ENCODE measurements at places on chromosomes 7 and 10.

GRCh38 chr7:80027611-80028173 lies 106.9 kb upstream of the GNAI1 start:
- DNase-seq, result no peak

GRCh38 chr7:159175792-159176191 lies 31.1 kb upstream of the VIPR2 start:
- no peak for DNase-seq

- peak; percentile 46 for DNase-seq
These were observed 212.4 kb downstream of the CCSER2 start for GRCh38 chr10:84540617-84541288.

DNA sequence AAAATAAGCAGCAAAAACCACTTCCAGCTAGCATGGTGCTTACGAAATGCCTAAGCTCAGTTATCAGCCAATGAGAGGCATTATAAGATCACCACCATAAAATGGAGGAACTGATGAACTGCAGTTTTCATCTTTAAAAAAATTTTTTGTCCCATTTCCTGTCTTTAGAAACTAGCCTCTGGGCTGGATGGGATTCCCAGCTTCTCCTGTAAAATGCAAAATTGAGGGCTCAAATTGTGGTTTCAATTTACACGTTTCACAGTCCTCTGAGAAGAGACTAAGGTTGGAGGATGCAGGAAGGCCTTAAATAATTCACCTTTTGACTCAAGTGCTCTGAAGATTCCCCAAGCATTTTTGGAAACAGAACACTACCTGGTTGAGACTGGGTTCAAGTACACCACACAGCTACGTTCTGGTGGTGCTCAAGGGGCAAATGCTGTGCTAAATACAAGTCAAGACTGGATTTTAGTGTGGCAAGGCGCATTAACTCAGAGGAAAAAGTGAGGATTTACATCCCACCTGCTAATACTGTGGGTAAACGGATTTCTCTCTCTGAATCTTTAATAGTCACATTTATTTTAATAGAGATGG lies 951 bp downstream of the ZNF25 start:
- no peak for DNase-seq

- DNase-seq, result no peak
These were observed 1.5 kb downstream of the DUSP5 start for GRCh38 chr10:110498982-110499795.

- DNase-seq, result no peak
These were observed 319.3 kb upstream of the LRGUK start for GRCh38 chr7:133807624-133808492.

- no peak for DNase-seq
These were observed 168.8 kb upstream of the POT1 start for GRCh38 chr7:125098377-125098970.

- no peak for DNase-seq
These were observed 17.1 kb downstream of the IMPDH1 start for GRCh38 chr7:128392446-128393327.

- DNase-seq, result no peak
These were observed 171.5 kb downstream of the CCSER2 start for GRCh38 chr10:84499846-84500245.

DNA sequence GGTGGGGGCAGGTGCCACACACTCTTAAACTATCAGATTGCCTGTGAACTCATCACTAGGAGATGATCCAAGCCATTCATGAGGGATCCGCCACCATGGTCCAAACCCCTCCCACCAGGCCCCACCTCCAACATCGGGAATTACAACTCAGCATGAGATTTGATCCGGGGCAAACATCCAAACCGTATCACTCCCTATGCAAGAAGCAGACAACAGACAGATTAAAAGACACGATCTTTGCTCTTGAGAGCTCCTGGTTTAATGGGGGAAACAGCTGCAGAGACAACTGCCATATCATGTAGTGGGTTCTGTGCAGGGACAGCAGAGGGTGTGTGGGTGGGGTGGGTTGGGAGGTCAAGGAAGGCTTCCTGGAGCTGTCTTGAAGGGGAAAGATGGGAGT lies 123.6 kb downstream of the EMX2 start:
- no peak for DNase-seq

GRCh38 chr7:2596464-2597272 lies 35.1 kb upstream of the TTYH3 start:
- DNase-seq, result no peak

- DNase-seq, result no peak
These were observed 56.5 kb upstream of the SP4 start for GRCh38 chr7:21371360-21371759.

DNA sequence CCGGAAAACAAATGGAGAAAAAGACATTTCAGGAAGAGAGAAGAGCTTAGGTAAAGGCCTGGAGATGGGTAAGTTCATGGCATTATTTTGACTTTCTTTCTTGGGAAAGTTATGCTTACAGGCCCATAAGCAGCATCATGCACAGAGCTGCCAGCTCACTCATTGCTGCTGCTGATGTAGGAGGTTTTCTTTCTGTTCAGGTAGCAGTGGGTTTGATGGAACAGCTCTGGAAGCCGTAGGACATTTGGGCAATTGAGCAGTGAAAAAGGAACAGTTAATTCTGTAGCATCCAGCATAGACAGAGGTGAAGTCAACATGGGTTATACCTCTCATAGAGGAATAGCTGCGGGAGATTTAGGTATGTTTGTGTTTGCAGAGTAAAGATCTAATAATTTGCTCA lies 3.3 kb downstream of the CHN2 start:
- no peak for DNase-seq

DNA sequence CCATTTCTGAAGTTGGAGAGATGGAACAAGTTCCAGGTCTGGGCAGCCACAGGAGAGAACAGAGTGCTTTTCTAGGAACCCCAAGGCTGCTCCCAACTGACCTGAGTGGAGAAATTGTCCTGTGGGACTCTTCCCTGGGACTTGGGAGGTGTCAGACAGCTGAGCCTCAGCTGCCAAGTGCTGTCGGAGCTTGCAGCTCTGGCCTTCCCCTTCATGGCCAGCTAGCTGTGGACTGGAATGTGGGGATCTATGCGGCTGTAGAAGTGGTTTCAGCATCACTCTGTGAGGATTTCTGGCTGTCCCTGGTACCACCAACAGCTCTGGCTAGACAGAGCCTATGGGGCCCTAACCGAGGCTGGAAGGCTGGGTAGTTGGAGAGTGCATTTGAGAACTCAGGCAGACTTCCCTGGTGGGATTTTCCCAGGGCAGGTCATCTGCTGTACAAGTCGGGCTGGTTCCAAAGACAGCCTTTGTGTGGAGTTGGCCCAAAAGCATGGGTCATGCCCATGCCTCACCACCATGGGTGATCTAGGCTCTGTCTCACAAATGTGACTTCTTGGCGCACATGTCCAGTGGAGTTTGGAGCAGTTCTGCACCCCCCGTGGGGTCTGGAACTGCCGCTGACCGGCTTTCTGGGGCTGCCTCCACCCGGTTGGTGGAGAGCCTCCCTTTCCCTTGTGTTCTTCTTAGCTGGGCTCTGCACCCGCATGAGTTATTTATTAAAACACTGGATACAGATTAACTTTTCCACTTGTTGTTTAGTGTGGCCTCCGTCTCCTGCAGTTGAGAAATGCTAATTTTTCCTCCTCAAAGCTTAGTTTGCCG lies 10.9 kb downstream of the SUFU start:
- no peak for DNase-seq

DNA sequence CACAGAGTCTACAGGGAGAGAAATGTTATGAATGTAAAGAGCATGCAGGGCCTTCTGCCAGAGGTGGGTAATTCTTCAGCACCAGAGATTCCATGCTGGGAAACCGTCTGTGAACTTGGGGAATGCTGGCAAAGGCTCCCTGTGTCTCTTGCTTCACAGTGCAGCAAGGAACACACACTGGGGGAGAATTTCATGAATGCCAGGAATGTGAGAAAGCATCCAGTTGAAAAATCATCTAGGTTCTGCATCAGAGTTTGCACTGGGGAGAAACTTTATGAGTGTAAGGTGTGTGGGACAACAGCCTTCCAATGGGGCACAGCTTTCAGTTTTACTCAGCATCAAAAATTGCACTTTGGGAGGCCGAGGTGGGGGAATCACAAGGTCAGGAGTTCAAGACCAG lies 224.3 kb upstream of the IGFBP3 start:
- DNase-seq, result peak; percentile 52

DNA sequence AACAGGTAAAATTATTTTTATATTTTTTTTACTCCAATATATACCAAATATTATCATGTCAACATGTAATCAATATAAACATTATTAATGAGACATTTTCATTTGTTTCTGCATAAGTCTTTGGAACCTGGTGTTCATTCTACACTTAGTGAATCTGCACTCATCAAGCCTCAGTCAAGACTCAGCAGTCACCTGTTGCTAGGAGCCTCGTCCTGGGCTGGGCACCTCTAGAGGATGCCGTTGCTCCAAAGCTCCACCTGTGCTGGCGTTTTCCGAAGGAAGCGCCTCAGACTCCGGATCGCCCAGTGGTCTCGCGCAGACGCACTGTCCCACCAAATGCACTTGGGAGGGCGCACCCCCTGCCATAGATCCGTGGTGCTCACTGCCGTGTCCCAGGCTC lies 604.7 kb upstream of the MKI67 start:
- no peak for DNase-seq

- no peak for DNase-seq
These were observed 16.9 kb upstream of the GPR146 start for GRCh38 chr7:1027242-1028043.

DNA sequence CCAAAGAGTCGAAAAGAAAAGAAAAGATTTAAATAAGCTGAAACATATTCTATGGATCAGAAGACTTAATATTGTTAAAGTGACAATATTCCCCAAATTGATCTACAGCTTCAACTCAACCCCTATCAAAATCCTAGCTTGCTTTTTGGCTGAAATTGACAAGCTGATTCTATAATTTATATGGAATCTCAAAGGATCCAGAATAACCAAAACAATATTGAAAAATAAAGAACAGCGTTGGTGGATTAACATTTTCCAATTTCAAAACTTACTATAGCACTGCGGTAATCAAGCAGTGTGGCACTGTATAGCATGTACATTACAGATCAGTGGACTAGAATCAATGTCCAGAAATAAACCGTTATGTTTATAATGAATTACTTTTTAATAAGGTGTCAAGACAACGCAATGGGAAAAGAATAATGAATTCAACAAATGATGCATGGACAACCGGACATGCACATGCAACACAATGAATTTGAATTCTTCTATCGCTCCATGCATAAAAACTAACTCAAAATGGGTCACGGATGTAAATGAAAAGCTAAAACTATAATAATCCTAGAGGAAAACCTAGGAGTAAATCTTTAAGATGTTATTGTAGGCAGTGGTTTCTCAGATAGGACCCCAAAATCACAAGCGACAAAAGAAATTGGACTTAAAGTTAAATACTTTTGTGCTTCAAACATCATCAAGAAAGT lies 1.6 kb upstream of the ALOX5 start:
- DNase-seq, result no peak

- DNase-seq, result no peak
These were observed 69.3 kb downstream of the SGMS1 start for GRCh38 chr10:50554376-50554994.

- no peak for DNase-seq
These were observed 41.1 kb upstream of the DPYSL4 start for GRCh38 chr10:132145521-132146185.

DNA sequence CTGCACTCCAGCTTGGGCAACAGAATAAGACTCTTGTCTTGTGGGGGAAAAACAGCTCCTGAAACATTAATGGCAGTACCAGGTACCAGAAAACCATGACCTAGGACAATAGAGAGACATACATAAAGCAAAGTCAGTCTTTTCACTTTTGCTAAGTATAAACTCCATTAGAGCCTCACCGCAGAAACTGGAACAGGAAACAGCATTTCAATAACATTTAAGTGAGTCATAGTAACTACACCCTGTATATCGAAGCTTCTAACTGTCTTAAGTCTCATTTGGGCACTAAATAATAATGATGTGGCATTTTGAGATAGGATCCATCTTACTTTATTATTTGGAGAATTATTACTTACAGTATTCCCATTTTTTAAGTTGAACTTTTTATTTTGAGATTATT lies 517.8 kb upstream of the CELF2 start:
- no peak for DNase-seq

- no peak for DNase-seq
These were observed 325.9 kb upstream of the SMIM30 start for GRCh38 chr7:113444261-113444660.

- no peak for DNase-seq
These were observed 140.1 kb upstream of the ADAM12 start for GRCh38 chr10:126528315-126528835.

- DNase-seq, result no peak
These were observed 87.1 kb upstream of the MAGI2 start for GRCh38 chr7:79540592-79540991.

- DNase-seq, result no peak
These were observed 136.6 kb upstream of the TARP start for GRCh38 chr7:38410056-38410455.
